ENCODE measurements at places on chromosomes 3 and 15. TPM values are rescaled to one million over a fixed set of nuclear protein-coding genes. Genes with fewer than 3 reads are reported as not detected.

The SLC6A1 gene
- total RNA-seq = 2.2 TPM

The CCR4 gene
- 0.10 TPM for total RNA-seq

The DLG1 gene
- 61.0 TPM for total RNA-seq

The VILL gene
- 5.7 TPM for total RNA-seq

The SSR3 gene
- 114 TPM for total RNA-seq

The MNS1 gene
- total RNA-seq = 11.0 TPM

The MAP6D1 gene
- 1.9 TPM for total RNA-seq

The GPR87 gene
- not detected for total RNA-seq

The IQCH gene
- total RNA-seq = 10.0 TPM

The PDCD7 gene
- total RNA-seq = 34.0 TPM

The SLCO2A1 gene
- total RNA-seq = 6.3 TPM

The TGFBR2 gene
- 53.8 TPM for total RNA-seq

The ROPN1 gene
- total RNA-seq = not detected

The GOLGA8N gene
- 15.7 TPM for total RNA-seq

The CHRNA7 gene
- 4.4 TPM for total RNA-seq

The NPAP1 gene
- 0.56 TPM for total RNA-seq

The PPP1R14D gene
- 0.95 TPM for total RNA-seq

The CHST2 gene
- 1.2 TPM for total RNA-seq

The ILDR1 gene
- 0.89 TPM for total RNA-seq

The FBLN2 gene
- 18.2 TPM for total RNA-seq

The DAZL gene
- not detected for total RNA-seq

The THSD4 gene
- 5.2 TPM for total RNA-seq

The GALNT15 gene
- total RNA-seq = 14.5 TPM

The TSC22D2 gene
- 22.2 TPM for total RNA-seq

The UBP1 gene
- 37.9 TPM for total RNA-seq

The GRM7 gene
- 0.80 TPM for total RNA-seq

The C3orf49 gene
- total RNA-seq = not detected

The AGBL1 gene
- not detected for total RNA-seq

The GOLGA6L7 gene
- total RNA-seq = not detected

The RASSF1 gene
- 19.7 TPM for total RNA-seq

The ISG20 gene
- 19.4 TPM for total RNA-seq

The TM6SF1 gene
- 2.1 TPM for total RNA-seq

The MBD4 gene
- 31.0 TPM for total RNA-seq

The TEX55 gene
- not detected for total RNA-seq

The GATM gene
- 160 TPM for total RNA-seq

The PRR20G gene
- total RNA-seq = not detected

The TMCO5A gene
- total RNA-seq = not detected

The SLC28A2 gene
- total RNA-seq = 0.17 TPM

The CD200R1 gene
- 0.11 TPM for total RNA-seq

The ZSCAN29 gene
- 19.0 TPM for total RNA-seq

All from ovary (tissue), 10 donors.